Activated CD4-positive, CD25-positive, alpha-beta regulatory T cell treated with anti-CD3 and anti-CD28 coated beads, Interleukin-2, amount 50 U/mL, for 16 hours (primary cell): ENCODE measurements at places on chromosomes 6 and 20.

DNA sequence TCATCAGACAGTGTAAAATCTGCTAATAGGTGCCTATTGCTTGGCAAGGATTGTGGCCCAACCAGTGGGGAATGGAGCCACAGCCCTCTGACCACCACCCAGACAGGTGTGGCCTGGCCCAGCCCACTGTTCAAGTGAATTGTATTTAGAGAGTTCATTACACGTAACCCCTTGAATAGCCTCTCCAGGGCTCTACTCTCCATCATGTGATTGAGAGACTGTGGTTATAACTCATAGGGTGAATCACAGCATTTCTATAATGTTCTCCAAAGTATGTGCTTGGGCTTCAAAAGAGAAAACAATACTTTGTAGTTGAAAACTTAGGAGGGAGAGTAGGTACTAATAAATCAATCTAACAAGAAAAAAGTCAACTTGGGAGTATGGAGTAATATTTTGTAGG is 38.4 kb downstream of the ALDH8A1 start:
- DNase-seq: no peak

DNA sequence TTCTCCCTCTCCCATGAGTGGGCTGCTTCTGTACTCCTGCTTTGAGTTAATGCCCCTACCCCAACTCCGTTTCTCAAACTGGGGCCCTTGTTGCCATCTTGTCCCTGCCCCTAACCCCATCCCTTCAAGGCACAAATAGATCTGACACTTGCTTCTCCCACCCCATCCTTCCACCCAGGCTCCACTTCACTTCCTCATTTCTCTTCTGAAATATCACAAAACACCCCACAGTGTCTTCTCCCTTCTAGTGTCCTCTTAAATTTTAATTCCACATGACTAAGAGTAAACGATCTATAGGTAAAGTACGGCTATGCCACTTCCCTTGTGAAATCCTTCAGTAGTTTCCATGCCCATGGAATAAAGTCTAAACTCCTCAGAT is 571.6 kb upstream of the NOX3 start:
- DNase-seq: no peak

- no peak for DNase-seq
These were observed 49.1 kb downstream of the ISM1 start for GRCh38 chr20:13270211-13270610.

DNA sequence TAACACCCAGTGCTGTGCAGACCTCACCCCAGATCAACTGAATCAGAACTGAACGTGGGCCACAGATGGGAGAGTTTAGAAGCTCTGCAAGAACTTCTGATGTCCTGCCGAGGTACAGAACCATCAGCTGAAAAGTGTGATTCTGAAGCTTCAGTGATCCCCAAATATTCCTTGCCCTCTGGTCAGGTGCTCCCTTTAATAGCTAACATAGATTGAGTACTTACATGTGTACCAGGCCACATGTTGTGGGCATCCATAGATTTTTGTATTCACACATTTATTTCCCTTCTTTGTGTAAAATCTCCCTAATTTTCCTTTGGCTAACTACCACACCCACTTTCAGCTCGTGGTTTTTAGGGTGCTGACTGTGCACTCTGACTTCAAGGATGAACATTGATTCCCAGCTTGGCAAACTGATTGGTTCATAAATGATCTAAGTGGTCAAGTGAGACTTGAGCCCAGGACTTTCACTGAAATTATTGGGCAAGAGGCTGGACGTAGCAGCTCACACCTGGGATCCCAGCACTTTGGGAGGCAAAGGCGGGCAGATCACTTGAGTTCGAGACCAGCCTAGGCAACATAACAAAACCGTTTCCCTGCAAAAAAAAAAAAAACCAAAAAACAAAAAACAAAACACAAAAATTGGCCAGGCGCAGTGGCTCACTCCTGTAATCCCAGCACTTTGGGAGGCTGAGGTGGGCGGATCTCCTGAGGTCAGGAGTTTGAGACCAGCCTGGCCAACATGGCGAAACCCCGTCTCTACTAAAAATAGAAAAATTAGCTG is 162.2 kb downstream of the BCAS1 start:
- no peak for DNase-seq

DNA sequence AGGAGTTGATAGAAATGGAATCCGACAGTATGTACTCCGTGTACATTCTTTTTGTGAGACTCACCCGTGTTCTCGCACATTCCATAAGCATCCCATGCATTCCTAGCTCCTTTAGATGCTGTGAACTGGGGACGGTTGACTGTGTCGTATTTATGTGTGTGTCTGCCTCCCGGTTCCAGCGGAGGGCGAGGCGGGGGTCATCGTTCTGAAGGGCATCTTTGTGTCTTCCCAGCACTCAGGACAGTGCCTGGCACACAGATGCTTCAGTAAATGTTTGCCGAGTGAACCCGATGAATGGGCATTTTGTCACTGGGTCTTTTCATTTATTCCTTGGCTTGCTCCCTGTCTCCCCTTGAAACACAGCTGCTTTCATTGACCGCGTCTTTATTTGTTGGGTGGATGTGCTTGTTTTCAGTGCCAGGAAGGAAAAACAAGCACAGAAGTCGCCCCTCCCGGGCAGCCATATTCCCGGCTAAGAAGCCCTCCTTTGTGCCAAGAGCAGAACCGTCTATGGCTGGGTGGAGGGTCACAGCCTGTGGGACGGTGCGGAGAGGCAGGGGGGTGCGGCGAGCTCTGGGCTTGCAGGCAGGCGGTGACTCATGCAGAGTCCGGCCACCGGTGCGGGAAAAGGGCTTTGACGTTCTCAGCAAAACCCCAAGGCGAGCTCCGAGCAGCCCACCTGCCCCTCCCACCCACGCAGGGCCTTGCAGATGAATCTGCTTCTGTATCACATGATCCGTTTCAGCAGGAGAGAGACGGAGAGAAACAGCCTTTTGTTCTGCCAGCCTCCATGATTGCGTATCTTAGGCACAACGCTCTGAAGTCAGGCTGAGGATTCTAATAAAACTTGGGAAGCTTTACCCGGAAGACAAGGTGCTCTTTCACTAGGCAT is 11.2 kb upstream of the PSMG4 start:
- DNase-seq: no peak

DNA sequence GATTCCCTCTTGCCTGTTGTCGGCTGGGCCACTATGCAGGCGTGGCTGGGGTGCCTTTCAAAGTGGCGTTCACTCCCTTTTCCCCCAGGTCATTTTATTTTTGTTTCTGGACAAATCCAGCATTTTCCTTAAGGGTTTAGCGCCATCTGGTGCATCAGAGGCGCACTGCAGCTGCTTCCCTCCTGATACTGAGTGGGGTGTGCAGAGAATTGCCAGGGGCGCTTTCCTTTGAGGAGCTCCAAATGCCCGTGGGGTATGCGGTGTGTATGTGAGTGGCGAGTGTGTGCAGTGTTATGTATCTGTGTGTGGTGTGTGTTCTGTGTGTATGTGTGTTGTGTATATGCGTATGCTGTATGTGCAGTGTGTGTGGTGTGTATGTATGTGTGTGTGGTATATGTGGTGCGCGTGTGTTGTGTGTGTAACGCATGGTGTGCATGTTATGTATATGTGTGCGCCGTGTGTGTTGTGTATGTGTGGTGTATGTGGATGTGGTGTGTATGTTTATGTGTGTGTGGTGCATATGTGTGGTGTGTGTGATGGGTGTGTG is 100.1 kb upstream of the AGPAT4 start:
- DNase-seq: peak; percentile 36

DNA sequence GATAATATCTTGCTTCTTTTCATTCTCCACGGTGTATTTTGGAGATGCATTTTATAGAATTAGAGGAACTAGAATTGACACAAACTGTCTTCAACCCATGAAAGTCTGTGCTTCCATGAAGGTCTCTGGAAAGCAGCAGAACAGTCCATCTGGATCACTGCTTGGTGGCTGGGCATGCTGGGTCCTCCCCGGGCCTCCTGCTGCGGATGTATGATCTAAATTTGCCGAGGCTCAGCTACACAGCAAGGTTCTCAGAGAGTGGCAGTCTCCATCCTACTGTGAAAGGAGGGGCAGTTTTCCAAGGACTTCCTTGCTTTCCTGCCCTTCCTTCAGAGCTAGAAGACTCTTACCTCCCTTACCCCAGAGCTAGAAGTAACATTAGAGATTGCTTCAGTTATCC is 15.1 kb downstream of the PKIG start:
- DNase-seq: no peak

DNA sequence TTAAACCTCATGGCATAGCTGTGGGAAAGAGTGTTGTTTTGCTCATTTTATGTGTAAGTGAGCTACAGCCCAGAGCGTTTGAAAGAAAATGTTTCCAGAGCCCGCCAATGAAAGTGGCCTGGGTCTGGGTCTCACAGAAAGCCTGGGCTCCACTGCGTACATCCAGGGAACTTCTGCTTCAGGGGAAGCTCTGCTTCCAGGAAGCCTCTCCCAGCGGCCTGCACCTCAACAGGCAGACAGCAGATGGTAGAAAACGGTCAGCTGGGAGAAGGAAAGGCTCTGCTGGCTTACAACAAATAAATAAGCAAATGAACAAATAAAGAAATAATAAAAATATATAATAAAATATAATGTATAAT is 270.5 kb upstream of the SUPT3H start:
- DNase-seq: no peak

DNA sequence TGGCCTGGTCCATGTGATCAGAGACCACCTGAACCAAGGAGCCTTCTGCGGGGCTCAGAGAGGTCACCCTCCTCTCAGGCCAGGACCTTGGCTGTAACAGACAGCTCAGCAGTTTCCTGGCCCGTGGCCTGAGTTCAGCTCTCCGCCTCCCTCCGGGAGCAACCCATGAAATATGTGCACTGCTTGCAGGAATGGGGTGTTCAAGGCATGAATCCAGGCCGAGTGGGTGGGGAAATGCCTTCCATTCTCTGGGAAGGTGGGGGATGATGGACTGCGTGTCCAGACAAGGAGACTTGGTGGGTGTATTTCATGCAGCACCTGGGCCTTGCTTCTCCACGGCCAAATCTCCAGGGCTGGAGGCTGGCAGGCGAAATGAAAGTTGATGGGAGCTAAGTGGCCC is 46.0 kb downstream of the SIRPA start:
- DNase-seq: no peak

DNA sequence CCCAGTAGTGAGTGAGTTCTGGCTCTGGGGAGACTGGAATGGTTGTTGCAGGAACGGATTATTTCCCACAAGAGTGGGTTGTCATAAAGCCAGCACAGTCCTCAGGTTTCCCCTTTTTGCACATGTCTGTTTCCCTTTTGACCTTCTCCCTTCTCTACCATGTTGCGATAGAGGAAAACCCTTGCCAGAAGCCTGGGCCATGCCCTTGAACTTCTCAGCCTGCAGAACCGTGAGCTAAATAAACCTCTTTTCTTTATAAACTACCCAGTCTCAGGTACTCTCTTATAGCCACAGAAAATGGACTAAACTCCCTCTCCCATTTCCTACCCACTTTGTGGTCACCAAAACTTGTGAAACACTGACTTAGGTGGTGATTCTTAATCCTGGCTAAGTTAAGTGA is 7.2 kb upstream of the PPP1R16B start:
- DNase-seq: no peak

DNA sequence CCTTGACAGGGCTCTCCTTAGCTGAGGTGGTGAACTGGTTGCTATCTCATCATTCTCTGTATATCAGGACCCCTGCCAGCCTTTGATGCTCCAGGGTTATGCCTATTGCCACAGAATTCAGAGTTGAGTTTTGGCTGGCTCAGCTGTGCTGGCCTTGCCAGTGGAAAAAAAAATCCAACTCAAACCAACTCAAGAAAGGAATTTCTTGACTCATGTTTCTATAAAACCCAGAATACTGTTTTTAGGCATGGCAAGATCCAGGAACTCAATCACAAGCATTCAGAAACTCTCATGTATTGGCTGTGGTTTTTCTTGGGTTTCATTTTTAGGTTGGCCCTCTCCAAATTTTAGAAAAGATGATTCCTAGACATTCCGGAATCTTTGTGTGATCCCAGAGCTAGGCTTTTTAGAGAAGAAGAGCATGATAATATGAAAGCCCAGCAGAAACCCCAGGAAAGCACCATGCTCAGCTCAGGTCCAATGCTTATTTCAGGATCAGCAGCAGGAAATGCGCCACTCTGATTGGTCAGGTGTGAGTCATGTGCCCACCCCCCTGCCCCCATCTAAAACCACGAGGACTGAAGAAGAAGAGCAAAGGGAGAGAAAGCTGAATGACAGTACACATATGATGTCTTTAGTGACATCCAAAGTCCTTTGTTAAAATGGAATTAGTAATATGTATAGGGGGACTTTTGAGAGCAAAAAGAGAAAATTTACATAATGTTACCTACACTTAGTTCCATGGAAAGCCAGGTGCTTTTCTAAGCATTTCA is 122.9 kb downstream of the RNF144B start:
- DNase-seq: no peak

DNA sequence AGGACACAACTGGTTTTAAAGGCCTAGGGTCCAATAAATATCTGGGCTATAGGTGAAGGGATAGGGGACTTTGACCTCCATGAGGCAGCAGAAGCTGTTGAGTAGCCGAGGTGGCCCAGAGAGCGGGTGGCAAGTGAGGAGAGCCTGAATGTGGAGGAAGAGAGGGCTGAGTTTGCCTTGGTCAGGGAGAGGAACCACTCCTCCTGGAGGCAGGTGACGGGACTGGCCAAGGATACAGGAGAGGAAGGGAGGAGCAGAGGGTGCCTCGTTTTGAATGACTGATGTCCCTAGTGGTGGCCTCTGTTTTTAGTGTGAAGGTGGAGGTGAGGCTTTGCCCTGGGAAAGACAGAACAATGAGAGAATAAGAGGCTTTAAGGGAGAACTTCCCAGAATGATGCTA is 19.1 kb upstream of the AAR2 start:
- DNase-seq: no peak

- DNase-seq: no peak
These were observed 43.8 kb downstream of the ISM1 start for GRCh38 chr20:13264907-13265306.

GRCh38 chr20:53713328-53714056 is 119.9 kb upstream of the ZNF217 start:
- no peak for DNase-seq

GRCh38 chr6:156944412-156944811 is 167.2 kb downstream of the ARID1B start:
- no peak for DNase-seq

DNA sequence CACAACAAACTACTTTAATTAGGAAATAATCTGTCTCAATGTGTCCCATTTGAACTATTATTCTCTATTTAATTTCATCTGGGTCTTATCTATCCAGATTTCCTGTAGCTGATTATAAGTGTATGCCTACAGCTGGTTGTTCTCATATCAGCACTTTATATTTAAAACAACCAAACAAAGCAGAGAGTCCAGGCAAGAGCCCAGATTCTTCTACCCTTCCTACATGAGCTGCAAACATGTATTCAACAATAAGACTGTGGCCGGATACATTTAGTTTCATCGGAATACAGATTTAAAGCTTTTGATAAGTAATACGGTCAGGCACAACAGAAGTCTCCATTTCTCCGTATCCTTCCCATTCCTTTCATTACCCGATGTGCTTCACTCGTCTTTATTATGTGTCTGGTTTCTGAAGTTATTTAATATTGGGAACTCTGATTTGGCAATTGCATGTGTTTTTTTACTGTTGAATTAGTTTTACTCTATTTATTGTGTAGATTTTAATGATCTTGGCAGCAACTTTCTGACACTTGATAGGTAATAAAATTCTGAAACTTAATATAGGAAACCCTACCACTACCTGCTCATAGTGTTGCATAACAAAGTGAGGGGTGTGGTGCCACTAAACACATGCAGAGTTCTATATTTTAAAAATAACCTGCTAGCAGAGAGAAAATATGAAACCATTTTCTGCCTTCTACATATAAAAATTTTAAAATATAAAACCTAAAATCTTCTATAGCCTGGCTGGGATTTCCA is 653.5 kb upstream of the PTCHD4 start:
- no peak for DNase-seq
